ENCODE measurements at places on chromosomes 7 and 10.

GRCh38 chr10:35300063-35300699 is 36.1 kb upstream of the CCNY start:
- peak; percentile 9 for DNase-seq
- H3K27me3 ChIP-seq: peaks cover 14% of the 10 kb centered on the region
- H3K4me3 ChIP-seq: no peak overlapping the region
- no peaks in the 10 kb centered on the region for H3K36me3 ChIP-seq

DNA sequence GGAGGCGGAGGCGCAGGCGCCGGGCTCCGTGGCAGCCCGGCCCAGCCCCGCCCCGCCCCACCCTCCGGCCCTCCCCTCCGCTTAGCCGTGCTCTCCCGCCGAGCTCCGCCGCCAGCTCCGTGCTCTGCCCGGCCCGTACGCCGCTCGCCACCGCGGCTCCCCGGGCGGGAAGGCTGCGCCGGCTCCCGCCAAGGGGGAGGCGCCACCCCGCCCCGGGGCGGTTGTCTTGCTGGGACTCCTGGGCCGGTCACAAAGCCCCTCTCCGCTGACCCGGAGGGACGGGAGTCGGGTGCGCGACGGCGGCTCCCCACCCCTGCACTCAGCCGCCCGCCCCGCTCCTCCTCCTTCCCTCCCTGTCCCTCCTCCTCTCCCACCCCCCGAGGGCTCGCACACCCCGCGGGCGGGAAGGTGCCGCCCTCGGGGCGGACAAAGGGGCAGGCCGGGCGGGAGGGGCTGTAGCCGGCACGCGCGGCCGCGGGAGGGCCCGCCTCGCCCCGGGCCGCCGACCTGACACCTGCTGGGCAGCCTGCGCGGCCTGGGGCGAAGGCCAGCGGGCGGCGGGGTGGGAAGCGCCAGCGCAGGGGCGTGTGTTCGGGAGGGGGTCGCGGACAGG is 11.5 kb upstream of the SP8 start:
- no peak overlapping the region for H3K4me3 ChIP-seq
- H3K4me1 ChIP-seq: peaks cover 20% of the 10 kb centered on the region
- no peak for DNase-seq
- H3K36me3 ChIP-seq: peaks cover under 1% of the 10 kb centered on the region

DNA sequence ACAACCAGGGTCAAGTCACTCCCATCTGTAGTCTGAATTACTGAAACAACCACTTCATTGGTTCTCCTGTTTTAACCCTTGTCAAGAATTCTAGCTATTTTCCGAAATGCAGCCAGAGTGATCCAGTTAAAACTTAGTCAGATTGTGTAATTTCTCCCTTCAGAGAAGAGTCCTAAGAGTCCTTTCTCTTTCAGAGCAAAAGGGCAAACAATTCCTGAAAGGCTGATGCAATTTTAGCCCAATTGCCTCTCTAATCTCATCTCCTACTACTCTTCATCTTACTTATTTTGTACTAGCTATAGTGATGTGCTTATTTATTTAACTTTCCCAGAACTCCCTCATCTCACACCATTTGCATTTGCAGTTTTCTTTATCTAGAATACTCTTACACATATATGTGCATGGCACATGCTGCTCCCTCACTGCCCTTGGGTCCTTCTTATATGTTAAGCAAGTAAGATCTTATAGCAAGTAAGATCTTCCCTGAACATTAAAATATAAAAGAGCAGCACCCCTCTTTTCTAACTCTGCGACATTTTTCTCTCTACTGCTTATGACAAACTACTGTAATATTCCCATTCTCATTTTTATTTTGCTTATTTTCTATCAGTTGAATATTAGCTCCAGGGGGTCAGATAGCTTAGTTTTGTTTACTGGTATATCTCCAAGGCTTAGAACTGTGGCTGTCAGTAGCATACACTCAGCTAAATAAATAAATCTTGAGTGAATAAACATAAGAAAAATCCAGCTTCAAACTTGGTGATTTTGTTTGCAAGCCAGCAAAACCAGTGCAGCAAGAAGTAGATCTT is 44.6 kb downstream of the HGF start:
- no peaks in the 10 kb centered on the region for H3K27me3 ChIP-seq
- no peak overlapping the region for H3K4me3 ChIP-seq
- no peak for DNase-seq
- no peaks in the 10 kb centered on the region for H3K4me1 ChIP-seq

DNA sequence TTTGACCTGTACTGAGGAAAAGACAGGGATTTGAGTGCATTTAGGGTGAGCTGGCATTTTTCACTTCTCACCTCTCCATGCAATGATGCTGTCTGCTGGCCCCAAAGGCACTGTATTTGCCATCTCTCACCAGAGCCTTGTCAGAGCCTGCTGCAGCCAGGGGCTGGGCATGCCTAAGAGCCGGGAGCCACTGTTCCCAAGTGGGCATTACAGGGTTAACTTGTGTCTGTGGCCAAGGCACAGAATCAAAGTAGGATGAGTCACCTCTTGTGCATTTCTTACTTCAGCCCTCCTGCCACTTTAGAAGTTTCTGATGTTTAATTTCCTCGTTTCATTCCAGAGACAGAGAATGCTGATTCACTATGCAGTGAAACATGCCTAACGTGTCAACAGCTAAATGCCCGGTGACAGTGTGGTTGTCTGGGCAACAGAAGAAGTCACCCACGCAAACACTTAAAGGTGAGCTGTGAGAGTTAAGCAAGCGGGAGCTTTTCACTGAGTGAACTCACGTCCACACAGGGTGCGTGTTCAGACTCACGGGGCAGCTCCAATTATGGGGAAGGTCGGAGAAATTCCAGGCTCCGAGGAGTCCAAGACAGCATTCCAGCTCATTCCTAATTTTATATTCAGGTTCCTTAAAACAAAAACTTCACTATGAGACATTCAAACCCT is 57.1 kb upstream of the IGFBP3 start:
- peaks cover 4% of the 10 kb centered on the region for H3K36me3 ChIP-seq
- H3K27me3 ChIP-seq: no peaks in the 10 kb centered on the region
- peak overlapping the region; percentile 42 for H3K27ac ChIP-seq
- no peak for DNase-seq

DNA sequence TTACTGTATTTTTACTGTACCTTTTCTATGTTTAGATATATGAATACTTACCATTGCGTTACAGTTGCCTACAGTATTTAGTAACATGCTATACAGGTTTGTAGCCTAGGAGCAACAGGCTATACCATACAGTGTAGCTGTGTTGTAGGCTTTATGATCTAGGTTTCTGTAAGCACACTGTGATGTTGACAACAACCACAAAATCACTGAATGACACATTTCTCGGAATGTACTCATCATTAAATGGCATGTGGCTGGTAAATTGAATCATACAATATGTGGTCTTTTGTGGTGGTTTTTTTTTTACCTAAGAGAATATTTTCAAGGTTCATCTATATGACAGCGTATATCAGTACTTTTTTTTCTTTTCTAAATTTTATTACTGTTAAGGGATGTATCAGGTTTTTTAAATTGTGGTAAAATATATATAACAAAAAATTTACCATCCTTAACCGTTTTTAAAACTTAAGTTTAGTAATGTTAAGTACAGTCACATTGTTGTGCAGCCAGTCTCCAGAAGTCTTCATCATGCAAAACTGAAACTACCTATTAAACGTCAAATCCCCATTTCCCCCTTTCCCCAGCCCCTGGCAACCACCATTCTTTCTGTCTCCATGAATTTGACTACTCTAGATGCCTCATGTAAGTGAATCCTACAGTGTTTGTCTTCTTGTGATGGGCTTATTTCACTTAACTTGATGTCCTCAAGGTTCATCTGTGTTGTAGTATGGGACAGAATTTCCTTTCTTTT is 21.5 kb downstream of the BTAF1 start:
- H3K36me3 ChIP-seq: peaks cover 52% of the 10 kb centered on the region
- H3K4me3 ChIP-seq: peak overlapping the region; percentile 67
- H3K27ac ChIP-seq: peak overlapping the region; percentile 86
- H3K4me1 ChIP-seq: peaks cover 33% of the 10 kb centered on the region

- H3K27me3 ChIP-seq: no peaks in the 10 kb centered on the region
- no peak overlapping the region for H3K27ac ChIP-seq
- no peak overlapping the region for H3K4me3 ChIP-seq
- H3K36me3 ChIP-seq: peaks cover 2% of the 10 kb centered on the region
Measured at GRCh38 chr10:63553031-63553430, 31.8 kb downstream of the REEP3 start.

DNA sequence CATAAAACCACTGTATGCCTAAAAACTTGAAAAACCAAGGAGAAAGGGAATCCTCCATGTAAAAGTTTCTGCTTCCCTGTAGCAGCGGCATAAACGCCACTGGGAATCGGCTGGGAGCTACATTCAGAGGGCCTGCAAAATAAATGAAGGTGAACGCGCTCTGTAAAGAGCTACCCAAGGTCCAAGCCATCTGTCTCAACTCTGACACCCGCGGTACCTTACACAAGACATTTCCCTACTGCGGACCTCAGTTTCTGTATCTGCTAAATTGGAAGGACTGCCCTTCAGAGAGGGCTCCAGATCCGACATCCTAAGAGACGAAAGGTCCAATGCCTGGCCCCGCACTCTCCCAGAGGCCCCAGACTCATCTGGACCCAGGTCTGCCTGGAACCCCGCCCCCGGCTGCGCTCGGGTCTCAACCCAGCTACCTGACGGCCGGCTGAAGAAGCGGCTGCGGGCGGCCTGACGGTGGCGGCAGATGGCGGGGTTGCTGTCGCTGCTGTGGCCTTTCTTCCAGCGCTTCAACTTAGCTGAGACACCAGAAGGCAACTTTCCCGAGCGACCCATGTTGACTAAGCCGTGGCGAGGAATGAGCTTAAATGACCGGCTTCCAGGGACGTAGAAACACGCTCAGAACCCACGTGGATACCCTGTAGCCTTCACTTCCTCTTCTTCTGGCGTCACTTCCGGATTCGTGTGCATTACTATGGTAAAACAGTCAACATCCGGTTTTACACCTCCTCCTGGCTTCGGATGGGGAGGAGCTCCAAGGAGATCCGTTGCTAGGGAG is at the start of gene RRP12:
TSS of gene RRP12 (minus strand) at position 676 of the 790 bp plus-strand sequence. CDS start at position 567, 109 bp downstream.
- H3K27me3 ChIP-seq: no peaks in the 10 kb centered on the region
- H3K36me3 ChIP-seq: peaks cover 15% of the 10 kb centered on the region
- peak within 1 kb of the TSS; percentile 92 for H3K4me3 ChIP-seq
- DNase-seq: peak; percentile 77
- peaks cover 14% of the 10 kb centered on the region for H3K4me1 ChIP-seq
- peak within 1 kb of the TSS; percentile 83 for H3K27ac ChIP-seq

DNA sequence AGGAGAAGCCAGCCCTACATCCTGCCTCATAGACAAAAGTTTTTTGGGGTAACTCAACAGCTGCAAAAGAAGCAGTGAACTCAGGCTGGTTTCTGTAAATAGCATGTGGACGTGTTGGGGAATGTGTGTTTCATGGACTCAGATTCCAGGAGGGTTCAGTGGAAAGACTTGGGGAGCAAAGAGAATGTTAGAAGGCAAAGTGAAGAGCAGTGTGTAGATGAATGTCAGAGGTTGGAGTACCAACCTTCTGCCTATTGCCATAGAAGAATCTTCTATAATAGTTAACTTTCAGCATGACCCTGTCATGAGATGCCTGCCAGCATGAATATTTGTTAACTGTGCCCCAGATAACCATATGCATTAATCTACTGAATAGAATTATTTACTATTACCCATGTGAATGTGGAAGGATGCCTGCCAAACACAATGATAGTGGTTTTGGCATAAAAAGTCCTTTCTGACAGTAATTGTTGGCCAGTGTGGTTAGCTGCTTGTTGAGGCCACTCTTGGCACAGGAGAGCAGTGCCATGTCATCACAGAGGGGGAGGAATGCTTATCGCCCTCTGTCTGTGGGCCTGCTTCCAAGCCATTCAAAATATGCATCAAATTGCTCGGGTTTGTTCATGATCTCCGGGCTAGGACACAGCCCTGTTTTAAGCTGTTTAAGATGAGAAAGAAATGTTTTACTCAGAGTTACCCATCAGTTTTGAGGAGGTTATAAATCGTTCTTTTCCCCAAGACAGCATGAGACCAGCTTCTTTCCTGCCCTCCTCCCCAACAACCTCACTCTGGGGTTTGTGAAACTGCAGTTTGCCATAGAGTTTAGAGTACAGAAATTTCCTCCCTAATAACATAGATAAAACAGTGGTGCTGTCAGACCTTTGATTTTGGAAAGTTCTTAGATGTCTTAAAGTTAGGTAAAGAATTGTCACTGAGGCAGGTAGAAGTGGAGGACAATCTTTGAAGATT is 165.3 kb downstream of the WNT2 start:
- H3K4me3 ChIP-seq: no peak overlapping the region
- H3K36me3 ChIP-seq: no peaks in the 10 kb centered on the region
- no peaks in the 10 kb centered on the region for H3K27me3 ChIP-seq
- DNase-seq: no peak
- H3K27ac ChIP-seq: no peak overlapping the region

DNA sequence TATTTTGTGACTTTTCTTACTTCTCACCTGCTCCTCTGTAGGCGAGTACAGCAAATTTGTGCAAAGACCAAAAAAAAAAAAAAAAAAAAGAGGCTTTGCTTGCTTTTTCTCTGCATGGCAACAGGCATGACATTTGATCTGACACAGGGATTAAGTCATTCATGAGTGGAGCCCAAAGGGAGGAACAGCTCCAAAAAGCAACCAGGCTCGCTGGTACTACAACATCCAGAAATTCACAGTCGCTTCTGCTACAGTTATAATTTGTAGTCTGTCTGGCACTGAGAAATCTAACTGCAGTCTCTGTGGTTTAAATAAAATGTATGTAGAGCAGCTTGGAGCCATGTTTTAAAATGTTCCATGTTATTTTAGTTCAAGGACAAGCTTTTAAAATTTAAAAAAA is 31.7 kb downstream of the MKX start:
- no peaks in the 10 kb centered on the region for H3K4me1 ChIP-seq
- H3K36me3 ChIP-seq: no peaks in the 10 kb centered on the region
- H3K27me3 ChIP-seq: peaks cover 15% of the 10 kb centered on the region
- no peak for DNase-seq
- no peak overlapping the region for H3K27ac ChIP-seq
- H3K4me3 ChIP-seq: no peak overlapping the region

DNA sequence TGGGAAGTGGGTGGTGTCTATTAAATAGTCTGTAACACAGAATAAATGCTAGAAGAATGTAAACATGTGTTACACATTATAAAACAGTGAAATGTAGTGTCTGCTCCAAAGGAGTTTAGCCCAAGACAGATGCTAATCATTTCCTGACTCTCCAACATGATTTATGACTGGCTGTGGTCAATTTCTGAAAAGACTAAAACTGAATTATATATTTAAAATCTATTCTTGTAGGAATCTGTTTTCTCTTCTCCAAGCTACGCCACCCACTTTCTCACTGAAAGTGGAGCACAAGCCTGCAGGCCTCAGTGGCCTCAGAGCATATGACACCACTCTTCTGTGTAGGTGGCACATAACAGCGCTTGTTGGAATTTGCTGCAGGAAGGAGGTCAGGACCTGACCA is 44.4 kb downstream of the CTTNBP2 start:
- peaks cover 6% of the 10 kb centered on the region for H3K27me3 ChIP-seq
- no peak for DNase-seq
- no peak overlapping the region for H3K27ac ChIP-seq
- H3K36me3 ChIP-seq: no peaks in the 10 kb centered on the region
- H3K4me1 ChIP-seq: no peaks in the 10 kb centered on the region

GRCh38 chr10:8628351-8628750 is 573.9 kb downstream of the GATA3 start:
- peaks cover 3% of the 10 kb centered on the region for H3K27me3 ChIP-seq
- no peak overlapping the region for H3K27ac ChIP-seq
- no peak overlapping the region for H3K4me3 ChIP-seq
- no peak for DNase-seq

Measured in activated naive CD8-positive, alpha-beta T cell treated with anti-CD3 and anti-CD28 coated beads, Interleukin-2, amount 50 U/mL, for 24 hours (primary cell).